Fibroblast of skin of left biceps (primary cell): ENCODE measurements at places on chromosomes 5 and 9.

DNA sequence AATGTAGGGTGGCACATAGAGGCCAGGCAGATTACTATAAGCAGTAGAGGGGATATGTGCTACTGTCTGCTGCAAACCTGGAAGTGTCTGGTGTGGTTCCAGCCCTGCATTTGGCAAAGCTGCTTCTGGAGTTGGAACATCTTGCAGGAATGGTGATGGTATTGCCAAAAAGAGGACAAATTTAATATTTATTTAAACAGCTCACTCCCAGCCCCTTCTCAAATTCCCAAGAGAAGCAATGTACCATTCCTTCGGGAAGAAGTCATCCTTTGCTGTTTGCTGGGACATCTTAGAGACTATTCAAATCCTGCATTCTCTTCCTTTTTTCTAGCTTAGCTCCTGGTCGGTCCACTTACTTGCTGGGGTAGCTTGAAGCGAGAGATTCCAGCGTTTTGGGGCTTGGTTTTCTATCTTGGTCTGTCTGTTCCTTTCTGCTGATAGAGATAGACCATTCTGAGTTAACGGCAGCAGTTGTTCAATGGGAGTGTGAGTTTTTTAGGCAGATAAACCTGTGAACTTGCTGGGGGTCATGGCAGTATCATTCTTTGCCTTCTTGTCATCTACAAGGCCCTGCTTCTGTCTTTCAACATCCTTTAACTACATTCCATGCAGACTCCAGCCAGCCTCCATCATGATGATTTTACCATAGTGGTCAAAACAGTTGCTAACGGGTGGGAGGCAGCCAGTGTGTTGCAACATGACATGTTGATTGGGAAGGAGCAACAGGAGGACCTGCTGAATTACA lies 69.9 kb downstream of the RCL1 start:
- DNase-seq = peak; percentile 20

- DNase-seq = no peak
Observed at GRCh38 chr5:116292321-116292720, 207.5 kb downstream of the COMMD10 start.

- no peak for DNase-seq
Observed at GRCh38 chr5:119105971-119106370, 35.1 kb downstream of the DMXL1 start.

DNA sequence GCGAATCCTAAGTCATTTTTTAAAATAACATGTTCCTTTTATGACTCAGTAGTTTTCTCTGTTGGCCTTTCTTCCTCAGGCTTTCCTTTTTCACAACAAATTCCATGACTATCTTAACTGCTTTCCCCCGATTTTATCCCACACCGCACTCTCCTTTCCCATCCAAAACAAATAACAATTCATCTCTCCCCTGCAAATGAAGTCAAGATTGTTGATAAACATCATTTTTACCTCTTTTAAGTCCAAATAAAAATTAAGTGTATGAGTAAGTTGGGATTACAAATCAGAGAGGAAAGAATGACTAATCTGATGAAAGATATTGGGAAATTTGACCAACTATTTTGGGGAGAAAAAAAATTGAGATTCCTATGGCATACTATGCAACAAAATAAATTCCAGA lies 47.3 kb downstream of the SEC61B start:
- peak; percentile 78 for DNase-seq

GRCh38 chr9:69213647-69214046 lies 39.6 kb downstream of the TJP2 start:
- DNase-seq = no peak

- DNase-seq = no peak
Observed at GRCh38 chr5:112440031-112440430, 21.0 kb upstream of the EPB41L4A start.

GRCh38 chr5:157530226-157530972 lies 45.2 kb downstream of the ADAM19 start:
- DNase-seq = no peak

DNA sequence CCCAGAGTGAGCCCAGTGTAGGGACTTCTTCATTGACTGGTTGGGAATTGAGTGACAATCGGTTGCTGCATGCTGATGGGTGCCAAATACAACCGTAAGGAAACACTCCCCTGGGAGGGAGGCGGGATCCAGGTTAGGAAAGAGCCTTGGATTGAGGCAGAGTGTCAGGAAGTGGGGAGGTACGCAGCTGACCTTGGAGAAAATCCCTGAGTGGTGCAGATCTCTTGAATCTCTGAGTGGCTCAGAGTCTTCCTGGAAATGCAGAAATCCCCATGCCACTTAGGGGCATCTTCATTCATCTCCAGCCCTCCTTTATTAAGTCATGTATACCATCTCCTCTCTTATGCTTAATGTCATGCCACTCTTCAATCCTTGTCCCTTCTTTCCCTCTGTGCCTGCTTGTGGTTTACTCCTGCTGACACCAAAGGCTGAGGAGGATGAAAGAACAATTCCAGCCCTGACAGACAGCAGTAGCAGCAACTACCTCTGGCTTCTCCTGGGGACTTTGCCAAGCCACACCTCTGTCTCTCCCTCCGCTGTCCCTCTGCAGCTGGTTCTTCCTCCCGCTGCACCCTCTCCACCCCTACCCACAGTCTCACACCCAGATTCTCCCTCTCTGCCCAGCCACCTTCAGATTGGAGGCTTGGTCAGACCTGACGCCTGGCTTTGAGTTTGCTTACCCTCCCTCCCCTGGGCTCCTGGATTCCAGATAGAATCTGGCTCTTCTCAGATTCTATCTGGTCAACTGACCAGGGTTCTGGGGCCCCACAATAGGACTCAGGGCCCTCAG lies 14.1 kb upstream of the LCP2 start:
- no peak for DNase-seq

- no peak for DNase-seq
Observed at GRCh38 chr9:23278561-23278960, 547.5 kb downstream of the ELAVL2 start.

DNA sequence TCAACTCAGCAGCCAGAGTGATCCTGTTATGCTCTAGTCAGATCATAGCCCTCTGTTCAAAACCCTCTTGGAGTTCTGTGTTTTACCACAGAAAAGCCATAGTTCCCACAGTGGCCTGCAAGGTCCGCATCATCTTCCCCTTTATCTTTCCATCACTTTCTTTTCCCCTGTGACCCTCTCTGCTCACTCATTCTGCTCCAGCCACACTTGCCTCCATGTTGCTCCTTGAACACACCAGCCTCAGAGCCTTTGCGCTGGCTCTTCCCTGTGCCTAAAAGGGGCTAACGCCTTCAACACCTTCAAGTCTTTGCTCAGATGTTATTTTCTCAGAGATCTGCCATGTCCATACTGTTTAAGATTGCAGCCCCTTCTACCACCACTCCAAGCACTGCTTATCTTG lies 26.3 kb downstream of the CSF2 start:
- DNase-seq = no peak

DNA sequence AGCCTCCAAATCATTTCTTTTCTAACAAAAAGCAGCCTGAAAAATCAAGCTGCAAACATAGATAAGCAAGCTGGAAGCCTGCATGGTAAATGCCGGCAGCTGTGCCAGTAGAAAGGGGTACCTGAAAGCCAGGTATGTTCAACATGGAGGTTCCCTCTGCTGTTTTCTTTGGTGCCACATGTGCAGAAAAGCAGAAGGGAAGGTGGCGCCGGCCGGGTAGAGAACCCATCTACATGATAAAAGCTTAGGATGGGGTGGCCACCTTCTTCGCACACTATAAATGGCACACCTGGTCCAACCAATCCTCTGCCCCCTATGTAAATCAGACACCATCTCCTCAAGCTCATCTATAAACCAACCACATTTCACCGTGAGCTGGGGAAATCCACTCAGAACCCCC lies 268.9 kb upstream of the IRX2 start:
- DNase-seq = no peak

DNA sequence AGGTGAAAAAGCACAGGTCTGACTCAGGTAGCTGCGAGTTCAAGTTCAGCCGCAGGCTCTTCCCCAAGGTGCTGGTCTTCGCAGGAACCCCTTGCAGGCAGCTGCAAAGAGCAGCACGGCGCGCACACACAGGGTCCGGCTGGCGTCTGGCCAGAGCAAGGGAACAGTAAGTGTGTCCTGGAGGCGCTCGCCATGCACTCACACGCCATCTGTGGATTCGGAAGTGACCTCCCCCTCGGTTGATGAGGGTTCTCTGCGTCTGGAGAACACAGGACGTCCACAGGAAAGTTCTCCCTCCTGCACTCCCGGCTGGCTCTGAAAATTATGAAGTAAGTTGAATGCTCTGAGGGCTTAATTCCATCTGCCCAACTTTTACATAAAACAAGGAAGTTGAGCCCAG lies 14.0 kb upstream of the EGFL7 start:
- DNase-seq = no peak

- DNase-seq = no peak
Observed at GRCh38 chr5:158629591-158630312, 470.0 kb downstream of the EBF1 start.

DNA sequence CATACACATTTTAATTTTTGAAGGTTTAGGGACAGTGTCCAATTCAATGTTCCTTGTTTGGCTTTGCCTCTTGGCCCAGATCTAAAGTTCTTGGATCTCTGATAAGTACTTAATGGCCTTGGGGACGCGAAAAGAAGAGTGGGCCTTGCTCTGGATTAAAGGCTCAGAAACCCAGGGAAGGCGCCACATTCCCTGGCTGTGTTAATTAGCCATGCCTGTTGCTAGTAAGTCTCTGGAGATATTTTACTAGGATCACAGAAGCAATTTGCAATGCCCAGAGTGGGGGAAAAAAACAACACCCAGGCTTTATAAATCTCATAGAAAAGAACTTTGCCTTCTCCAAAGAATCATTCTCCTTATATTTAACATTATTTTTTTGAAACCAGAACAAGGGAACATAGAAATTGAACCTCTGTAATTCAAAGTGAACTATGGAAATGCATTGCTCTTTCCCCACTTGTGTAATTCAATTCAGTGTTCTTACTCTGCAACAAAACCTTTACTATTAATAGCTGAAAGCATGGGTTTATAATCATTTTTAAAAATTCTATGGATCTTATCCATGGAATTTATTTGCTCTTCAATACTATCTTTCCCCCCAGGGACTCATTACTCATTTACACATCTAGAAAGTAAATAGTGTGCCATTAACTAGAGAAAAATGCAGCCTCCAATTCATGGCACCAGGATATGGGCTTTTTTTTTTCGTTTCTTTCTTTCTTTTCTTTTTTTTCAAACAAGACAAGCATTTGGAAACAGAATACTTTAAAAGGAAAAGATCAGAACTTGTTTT lies 172.2 kb upstream of the ANKRD55 start:
- no peak for DNase-seq

DNA sequence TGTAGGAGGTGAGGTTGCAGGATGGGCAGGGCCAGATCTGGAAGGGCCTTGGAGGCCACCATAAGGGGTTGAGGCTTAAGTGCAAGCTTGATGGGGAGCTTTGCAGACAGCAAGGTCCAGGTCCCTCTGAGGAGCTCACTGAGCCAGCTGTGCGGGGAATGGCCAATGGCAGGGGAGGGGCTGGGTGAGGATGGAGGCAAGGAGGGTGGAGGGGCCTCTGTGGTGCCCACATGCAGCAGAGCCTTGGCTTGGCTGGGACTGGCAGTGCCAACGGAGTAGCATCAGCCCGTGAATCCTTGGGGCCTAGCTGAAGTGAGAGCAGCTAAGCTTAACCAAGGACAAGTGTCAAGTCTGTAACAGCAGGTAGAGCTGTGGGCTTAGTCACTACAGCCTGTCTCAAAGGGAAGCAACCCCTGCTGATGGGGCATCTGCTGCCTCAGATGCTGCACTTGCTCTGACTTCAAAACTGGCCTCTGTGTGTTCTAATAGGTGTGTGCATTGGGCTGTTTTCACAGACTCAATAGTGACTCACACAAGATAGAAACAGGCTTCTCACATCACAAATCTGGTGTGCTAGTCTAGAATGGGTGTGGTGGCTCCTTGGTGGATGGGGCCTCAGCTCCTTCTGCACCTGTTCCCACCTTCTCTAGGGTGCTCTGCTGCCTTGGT lies 16.3 kb downstream of the GALNT12 start:
- no peak for DNase-seq

- peak; percentile 12 for DNase-seq
Observed at GRCh38 chr5:17440766-17441165, 57.3 kb upstream of the TAF11L2 start.

GRCh38 chr9:75109210-75109839 lies 21.0 kb downstream of the OSTF1 start:
- DNase-seq = no peak

GRCh38 chr9:93886911-93887310 lies 68.2 kb downstream of the BARX1 start:
- DNase-seq = no peak

- no peak for DNase-seq
Observed at GRCh38 chr9:129403779-129404620, 216.9 kb downstream of the C9orf50 start.

DNA sequence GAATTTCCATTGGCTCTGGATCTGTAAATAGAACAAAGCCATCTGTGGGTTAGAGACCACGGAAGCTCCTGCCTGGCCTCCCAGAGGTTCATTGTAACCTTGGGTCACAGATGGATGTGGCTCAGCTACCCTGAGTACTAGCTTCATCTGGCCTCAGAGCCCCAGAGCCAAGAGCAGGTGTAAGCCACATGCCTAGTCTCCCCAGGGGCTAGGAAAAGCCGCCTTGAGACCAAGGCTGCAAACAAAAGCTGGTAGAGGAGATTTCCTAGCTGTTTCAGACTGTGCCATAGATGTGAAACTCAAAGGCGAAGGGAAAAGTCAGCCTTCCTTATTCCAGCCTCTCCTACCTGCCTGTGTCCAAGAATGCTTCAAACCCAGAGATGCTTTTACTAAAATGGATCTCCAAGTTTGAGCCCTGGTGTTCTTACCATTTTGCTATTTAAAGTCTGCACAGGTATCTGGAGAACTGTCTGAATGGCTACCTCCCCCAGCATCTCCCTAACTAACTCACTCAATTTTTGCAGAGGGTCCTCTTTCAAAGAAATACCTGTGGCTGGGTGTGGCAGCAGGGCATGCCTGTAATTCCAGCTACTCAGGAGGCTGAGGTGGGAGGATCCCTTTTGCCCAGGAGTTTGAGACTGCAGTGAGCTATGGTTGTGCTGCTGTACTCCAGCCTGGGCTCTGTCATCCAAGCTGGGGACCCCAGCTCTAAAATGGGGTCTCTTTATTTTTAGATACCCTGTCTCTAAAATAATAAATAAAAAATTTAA lies 42.3 kb upstream of the MAP1B start:
- no peak for DNase-seq

- no peak for DNase-seq
Observed at GRCh38 chr5:135271533-135272310, 127.3 kb downstream of the MACROH2A1 start.

- DNase-seq = no peak
Observed at GRCh38 chr9:77099388-77099787, 77.9 kb upstream of the VPS13A start.
